ENCODE measurements at places on chromosomes 2 and 18.

DNA sequence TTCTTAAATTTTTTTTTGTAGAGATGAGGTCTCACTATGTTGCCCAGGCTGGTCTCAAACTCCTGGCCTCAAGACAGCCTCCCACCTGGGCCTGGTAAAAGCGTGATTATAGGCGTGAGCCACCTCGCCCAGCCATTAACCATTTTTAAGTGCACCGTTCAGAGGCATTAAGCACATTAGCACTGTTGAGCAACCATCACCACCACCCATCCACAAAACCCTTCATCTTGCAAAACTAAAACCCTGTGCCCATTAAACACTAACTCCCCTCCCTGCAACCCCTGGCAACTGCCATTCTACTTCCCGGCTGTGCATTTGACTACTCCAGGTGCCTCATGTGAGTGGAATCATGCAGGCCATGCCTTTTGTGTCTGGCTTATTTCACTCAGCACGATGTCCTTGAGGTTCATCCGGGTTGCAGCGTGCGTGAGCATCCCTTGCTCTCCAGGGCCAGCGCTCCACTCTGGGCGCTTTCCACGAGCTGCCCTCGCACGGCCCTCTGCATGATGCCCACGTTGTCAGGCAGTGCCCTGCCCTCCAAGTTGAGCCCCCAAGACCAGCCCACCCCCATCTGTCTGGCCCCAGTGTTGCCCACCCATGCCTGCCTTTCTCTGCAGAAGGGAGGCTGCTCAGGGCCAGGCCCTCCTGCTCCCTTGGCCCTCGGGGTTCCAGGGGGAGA lies 63.0 kb upstream of the GLI2 start:
- DNase-seq, result no peak

DNA sequence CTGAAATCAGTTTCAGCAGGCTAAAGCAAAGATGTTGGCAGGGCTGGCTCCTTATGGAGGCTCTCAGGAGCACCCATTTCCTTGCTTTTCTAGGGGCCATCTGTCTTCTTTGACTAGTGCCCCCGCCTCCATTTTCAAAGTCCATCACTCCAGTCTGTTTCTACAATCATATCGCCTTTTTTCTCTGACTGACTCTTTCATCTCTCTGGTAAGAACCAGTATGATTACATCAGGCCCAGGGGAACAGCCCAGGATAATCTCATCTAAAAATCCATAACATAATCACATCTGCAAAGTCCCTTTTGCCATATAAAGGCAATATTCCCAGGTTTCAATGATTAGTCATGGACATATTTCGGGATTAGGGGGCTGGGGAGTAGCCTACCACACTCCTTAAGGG lies 57.0 kb downstream of the CUL3 start:
- no peak for DNase-seq

DNA sequence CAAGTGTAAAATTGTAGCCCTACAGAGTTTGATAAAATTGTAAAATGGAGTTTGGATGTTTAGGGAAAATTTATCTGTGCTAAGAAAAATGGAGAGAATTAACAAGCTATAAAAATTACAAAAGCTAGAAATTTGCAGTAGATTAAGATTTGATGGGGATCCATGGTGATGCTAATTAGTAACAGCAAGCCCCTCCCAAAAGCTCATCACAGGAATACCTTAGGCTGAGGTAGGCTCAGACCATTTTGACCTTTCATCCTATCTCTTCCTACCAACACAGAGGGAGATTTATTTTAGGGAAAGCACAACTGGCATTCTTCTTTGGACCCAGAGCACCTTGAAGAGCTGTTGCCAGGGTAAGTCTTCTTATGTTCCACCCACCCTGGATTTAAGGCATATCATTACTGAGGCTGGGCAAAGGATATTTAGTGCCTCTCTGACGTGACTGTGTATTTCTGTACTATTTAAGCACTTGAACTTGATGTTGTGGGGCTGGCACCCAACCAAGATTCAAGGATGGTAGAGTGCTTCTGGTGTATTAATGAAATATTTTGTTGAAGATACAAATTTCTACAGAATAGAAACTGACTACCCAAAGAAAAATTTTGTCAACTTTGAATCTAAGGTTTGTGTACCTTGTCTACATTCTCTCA lies 70.8 kb upstream of the SLC39A10 start:
- DNase-seq, result no peak

GRCh38 chr2:28094739-28095138 lies 204.2 kb downstream of the BABAM2 start:
- no peak for DNase-seq

DNA sequence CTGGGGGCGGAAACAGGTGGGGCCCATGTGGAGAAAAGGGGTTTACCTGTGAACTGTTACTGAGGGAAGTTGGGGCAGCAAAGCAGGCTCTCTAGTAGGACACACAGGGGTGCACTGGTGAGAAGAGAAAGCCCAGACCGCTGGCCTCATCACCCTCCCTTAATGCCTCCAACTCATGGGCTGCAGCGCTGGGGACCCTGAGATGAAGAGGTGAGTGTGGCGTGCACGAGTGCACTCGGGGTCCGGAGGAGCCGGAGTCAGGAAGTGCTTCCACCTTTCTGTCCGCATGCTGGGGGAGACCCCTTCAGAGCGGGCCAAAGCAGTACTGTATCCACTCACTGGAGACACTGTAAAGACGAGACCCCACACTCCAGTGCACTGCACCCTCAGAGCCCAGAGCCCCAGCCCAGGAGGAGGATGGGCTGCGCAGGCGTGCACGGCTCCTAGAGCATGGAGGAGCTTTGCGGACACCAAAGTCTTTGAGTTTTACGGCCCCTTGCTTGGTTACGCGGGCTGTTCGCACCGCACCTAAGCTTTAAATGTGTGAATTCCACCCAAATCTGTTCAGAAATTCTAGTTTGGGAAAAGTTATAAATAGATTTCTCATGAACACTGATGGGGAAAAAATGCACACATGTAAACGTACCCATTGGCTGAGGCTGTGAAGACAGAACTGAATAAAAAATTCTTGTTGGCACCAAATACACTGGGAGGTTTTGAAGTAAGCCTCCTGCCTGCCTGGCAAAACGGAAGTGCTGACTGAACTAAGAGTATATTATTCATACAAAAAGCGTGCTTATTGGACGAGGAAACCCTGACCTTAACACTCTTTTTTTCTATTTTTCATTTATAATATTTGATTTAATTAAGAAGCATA lies 45.4 kb upstream of the PPP4R1 start:
- no peak for DNase-seq

DNA sequence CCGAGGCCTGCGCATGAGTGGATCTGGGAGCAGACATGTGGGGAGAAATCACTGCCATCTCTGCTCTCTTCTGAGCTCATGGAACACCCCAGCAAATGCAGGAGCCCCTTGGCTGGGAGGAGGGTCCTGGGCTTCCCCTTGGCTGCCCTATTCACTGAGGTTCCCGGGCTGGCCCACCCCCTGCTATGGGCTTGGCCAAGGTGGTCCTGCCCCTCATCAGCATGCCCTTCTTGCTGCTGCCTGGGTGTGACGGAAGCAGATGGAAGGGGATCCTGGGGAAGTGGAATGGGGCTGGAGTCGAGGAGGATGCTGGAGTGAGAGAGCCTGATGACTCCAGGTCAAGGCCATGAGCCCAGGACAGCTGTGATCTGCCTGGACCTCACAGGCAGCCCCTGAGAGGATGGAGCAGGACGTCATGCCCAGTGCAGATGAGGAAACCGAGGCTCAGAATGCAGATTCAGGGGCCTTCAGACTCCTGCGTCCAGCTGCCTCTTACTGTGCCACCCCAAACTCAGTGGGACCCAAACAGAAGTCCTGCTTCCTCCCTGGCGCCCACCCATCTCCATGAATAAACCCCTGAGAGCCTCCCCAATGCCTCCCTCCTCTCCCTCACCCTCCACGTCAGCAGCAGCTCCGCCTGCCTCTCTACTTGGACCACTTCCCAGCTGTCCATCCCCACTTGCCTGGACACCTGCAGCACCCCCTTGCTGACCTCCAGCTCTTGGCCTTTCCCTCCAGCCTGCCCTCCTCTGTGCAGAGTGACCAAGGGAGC lies 4.0 kb downstream of the SNED1 start:
- DNase-seq, result no peak

DNA sequence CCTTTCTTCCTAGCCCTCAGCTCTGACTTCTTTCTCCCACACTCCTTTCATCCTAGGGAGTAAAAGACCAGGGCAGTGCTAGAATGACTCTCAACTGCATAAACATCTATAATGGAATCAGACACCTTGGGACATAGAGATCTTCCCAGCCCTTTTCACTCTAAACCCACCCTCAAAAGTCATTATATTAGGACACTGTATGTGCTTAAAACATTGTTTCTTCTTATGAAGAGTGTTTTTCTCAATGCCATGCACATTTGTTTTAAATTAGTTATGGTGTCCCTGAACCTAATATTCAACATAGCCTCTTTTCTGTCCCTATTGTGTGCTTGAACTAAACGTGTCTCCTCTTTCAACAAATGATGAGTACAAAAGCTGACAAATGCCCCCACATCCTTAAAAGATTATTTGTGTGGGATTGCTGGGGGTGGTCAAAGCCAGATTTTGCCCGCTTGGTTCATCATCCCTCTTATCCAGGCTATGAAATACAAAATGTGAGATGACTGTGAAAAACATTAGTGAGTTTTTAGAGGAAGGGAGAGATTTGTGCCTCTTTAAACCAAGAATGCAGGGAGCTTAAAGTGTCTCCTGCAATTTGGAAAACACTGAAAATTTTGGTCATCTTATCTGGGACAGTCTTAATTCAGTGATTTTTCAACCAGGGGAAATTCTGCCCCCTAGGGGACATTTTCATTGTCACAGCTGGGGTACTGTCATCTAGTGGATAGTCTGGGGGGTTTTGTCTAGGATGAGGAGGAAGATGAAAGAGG lies 29.0 kb downstream of the SERPINB5 start:
- no peak for DNase-seq

- DNase-seq, result peak; percentile 30
Observed at GRCh38 chr2:20584399-20585358, 66.2 kb downstream of the HS1BP3 start.

Measured in occipital lobe (tissue), 3 donors.